Stimulated activated CD8-positive, alpha-beta memory T cell treated with anti-CD3 and anti-CD28 coated beads, Interleukin-2, amount 100 ng/mL, for 48 hours (primary cell): ENCODE measurements at places on chromosomes 4 and X.

DNA sequence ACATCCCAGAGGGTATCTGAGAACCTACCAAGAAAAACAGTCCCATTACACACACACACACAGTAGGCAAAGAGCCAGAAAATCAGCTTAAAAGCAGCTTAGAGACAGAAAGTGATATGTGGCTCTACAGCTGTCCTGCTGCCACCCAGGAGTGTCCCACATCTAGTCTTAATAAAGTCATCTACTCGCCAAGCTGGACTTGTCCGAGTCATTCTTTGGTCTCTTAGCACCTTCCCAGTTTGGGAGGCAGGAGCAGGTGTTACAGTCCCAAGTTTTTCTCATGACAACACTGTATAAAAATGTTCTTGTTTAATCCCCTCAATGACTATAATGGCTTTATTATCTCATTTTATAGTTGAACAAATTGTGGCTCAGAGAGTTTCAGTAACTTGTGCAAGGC, 252.5 kb upstream of the CASK start:
- no peak for DNase-seq

- no peak for DNase-seq
Measured at GRCh38 chr4:174665799-174666198, 143.5 kb upstream of the HPGD start.

GRCh38 chr4:5165420-5166369, 114.4 kb downstream of the STK32B start:
- no peak for DNase-seq

GRCh38 chr4:123096038-123096437, 173.6 kb upstream of the NUDT6 start:
- DNase-seq, result no peak

- DNase-seq, result no peak
Measured at GRCh38 chrX:17655211-17656034, 81.9 kb upstream of the SCML1 start.

- no peak for DNase-seq
Measured at GRCh38 chr4:82050796-82051195, 323.0 kb downstream of the HNRNPD start.

- DNase-seq, result no peak
Measured at GRCh38 chr4:83067058-83067639, 32.2 kb downstream of the COPS4 start.

GRCh38 chr4:145482209-145483037, 770 bp downstream of the SMAD1 start:
- peak; percentile 49 for DNase-seq
